ENCODE measurements at places on chromosomes 16 and 17.

- DNase-seq, result no peak
Observed at GRCh38 chr17:7842380-7843256, 8.6 kb downstream of the KDM6B start.

GRCh38 chr17:28125526-28126378 lies 83.3 kb downstream of the NLK start:
- DNase-seq, result no peak

- no peak for DNase-seq
Observed at GRCh38 chr17:39841134-39841683, 22.9 kb downstream of the IKZF3 start.

- no peak for DNase-seq
Observed at GRCh38 chr17:47810901-47811635, 10.5 kb downstream of the OSBPL7 start.

GRCh38 chr16:21117567-21117966 lies 33.1 kb downstream of the DNAH3 start:
- no peak for DNase-seq

GRCh38 chr16:14284930-14285512 lies 213.9 kb downstream of the MRTFB start:
- DNase-seq, result peak; percentile 29

GRCh38 chr17:18141210-18141803 lies 32.8 kb downstream of the MYO15A start:
- DNase-seq, result peak; percentile 28

- DNase-seq, result no peak
Observed at GRCh38 chr16:58125781-58126335, 3.3 kb downstream of the CFAP20 start.

GRCh38 chr17:79739148-79740062 lies 8.7 kb downstream of the ENPP7 start:
- DNase-seq, result no peak

GRCh38 chr17:38667099-38667786 lies 7.5 kb downstream of the EPOP start:
- peak; percentile 47 for DNase-seq

- no peak for DNase-seq
Observed at GRCh38 chr17:36885771-36886377, 51.4 kb upstream of the LHX1 start.

DNA sequence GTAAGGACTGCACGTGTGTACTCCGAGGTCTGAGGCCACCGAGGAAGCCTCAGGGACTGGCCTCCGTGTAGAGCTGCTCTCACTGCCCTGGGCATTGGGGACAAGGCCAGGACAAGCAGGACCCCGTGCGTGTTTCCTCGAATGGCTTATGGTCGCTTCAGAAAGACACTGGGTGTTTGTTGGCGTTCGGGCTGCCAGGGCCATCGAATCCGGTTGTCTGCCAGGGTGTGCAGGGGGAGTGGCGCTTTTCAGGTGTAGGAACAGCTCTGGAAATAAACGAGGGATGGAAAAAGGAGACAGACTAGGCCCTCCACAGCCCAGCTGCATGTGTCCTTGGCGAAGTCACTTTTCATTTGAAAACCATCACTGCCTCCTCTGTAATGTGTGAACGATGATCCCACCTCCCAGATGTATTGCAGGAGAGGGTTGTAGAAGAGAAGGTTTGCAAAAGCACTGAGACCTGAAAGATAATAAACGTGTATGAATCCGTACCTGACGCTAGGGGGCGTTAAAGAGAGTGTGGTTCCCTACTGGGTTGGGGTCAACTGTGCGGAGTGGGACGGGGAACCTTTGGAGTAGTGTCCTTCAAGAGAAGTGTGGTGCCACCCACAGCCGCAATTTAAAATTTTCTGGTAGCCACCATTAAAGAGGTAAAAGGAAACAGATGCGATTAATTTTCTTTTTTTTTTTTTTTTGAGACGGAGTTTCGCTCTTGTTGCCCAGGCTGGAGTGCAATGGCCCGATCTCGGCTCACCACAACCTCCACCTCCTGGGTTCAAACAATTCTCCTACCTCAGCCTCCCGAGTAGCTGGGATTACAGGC lies 2.1 kb upstream of the ZSCAN10 start:
- no peak for DNase-seq

DNA sequence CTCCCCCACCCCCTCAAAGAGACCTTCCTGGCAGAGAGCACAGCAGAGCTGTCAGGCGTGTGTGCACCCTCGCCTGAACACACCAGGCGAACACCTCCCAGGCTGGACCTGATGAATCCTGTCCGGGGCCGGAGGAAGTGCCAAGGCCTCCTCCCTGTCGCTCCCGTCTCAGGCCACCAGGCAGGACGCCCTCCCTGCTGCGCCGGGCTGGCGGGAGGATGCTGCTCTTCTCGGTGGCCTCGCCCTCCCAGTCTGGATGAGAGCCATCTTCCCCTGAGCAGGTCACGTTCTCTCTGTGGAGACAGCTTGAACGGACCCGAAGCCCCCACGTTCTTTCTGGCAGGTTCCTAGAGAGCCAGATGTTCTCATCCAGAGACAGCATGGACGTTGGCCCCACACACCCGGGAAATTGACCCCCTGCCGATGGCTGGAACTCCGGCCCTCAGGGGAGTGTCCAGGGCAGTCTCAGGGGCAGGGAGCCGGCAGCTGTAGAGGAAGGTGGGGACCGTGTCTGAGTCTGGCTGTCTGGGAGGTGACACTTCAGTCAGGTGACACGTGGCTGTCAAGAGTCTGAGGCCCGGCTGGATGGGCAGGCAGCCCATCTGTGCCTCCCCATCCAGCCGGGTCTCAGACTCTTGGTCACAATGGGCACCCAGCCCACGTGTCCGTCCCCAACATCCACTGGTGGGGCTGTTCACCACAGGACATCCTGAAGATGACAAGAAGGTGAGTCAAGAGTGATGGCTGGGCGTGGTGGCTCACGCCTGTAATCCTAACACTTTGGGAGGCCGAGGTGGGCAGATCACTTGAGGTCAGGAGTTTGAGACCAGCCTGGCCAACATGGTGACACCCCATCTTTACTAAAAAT lies 5.0 kb upstream of the TIMP2 start:
- DNase-seq, result no peak

DNA sequence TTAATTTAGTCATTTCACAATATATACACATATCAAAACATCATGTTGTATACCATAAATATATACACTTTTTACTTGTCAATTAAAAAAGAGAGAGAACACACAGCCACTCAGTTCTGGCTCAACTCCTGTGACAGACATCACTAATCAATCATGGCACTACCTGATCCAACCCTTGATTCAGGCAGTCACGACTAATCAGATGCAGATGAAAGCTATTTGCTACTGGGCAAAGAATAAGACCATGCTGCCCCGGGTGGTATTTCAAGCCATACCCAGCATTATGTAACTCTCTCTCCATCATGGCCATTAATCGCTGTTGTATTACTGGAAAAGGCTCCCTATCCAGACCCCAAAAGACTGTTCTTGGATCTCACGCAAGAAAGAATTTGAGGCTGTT lies 345.7 kb downstream of the HAPSTR1 start:
- no peak for DNase-seq

DNA sequence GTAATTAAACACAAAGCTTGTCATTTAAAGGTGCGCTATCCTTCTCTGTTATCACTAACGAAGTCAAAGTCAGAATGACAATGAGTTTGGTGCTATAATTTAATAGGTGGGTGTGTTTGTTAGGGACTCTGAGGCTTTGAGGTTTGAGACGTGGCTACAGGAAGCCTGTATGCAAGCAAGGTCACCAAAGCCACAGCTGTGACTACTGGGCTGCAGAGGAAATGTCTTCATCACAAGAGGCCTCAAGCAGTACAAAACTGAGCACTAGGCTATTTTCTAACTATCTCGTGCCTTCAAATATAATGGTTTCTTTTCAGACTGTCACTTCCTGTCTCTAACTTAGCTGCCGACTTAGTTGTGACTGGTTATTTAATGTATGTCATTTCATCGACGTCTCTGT lies 141.2 kb downstream of the AATF start:
- DNase-seq, result no peak

DNA sequence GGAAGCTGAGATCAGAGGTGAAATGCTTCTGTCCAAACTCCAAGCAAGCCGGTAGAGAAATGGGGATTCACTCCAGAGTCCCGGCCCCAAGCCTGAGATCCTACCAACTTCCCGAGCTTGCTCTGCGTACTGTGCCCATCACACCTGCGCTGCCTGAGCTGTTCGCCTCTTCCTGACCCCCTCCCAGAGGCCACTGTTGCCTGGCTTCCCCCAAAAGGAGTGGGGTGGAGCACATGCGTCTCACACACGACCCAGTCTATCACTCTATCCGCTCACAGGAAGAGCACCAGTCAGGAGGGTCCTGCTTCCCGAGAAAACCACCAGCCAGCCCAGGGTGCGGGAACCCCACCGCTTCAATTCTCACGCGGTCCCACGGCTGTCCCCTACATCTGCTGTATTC lies 13.5 kb upstream of the C16orf95 start:
- no peak for DNase-seq

GRCh38 chr17:36978810-36979564 lies 30.2 kb downstream of the AATF start:
- DNase-seq, result no peak

DNA sequence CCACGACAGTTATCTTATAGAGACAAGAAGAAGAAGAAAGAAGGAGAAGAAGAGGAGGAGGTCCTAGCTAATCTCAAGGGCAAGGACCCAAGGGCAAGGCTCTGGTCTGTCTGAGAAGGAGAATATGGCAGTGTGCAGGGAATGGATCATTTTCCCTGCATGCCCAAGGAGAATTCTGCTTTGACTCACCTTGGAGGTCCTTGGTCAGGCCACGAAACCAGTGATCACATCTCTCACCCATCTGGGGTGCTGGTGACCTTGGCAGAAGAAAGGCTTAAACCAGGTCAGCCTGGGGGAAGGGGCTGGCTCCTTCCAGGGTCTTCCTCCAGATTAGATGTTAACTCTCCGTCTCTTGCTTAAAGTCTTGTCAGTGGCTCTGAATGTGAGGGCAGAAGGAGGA lies 1.6 kb upstream of the FMNL1 start:
- DNase-seq, result no peak

- no peak for DNase-seq
Observed at GRCh38 chr16:88514070-88514469, 56.1 kb upstream of the ZC3H18 start.

GRCh38 chr17:30556374-30557332 lies 79.4 kb downstream of the GOSR1 start:
- no peak for DNase-seq

- no peak for DNase-seq
Observed at GRCh38 chr17:61728297-61728836, 135.0 kb downstream of the BRIP1 start.

GRCh38 chr16:69727916-69728270 lies 1.5 kb upstream of the NQO1 start:
- DNase-seq, result no peak

DNA sequence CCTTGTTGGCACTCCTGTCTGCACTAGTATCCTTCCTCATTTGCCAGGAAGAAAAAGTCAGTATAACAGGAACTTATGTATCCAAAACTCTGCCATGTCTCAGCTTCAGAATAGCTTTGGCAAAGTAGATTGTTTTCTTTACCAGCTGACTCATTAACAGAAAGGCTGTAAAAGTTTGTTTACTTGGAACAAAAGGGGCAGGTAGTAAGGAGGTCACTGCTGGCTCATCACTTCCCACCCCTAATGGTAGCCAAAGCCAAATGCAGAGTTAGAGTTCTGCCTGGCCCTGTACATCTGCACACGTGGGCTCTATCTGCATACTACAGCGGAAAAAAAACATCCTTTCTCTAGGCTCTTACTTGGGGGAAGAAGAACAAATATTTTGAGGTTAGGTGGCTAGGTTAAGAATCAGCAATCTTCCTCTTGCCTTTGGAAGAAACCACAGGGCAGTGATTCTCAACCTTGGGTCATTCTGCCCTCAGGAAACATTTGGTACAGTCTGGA lies 90.9 kb upstream of the BCAR1 start:
- DNase-seq, result peak; percentile 41

DNA sequence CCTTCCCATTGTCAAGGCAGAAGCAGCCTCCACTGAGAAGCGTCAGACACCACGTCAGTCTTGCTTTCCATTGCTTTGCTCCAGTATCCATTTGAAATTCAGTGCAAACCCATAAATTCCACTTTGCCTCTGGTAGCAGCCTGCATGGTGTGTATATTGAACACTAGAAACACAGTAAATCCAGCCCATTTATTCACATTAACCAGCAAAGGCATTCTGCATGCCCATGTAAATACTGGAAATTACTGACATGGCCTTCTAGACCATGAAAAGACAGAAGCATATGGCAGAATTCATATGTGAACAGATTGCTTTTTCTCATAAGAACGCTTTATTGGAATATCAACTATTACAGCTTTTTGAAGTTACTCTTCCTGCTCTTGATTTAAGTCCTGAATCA lies 595.0 kb downstream of the WWOX start:
- DNase-seq, result no peak

DNA sequence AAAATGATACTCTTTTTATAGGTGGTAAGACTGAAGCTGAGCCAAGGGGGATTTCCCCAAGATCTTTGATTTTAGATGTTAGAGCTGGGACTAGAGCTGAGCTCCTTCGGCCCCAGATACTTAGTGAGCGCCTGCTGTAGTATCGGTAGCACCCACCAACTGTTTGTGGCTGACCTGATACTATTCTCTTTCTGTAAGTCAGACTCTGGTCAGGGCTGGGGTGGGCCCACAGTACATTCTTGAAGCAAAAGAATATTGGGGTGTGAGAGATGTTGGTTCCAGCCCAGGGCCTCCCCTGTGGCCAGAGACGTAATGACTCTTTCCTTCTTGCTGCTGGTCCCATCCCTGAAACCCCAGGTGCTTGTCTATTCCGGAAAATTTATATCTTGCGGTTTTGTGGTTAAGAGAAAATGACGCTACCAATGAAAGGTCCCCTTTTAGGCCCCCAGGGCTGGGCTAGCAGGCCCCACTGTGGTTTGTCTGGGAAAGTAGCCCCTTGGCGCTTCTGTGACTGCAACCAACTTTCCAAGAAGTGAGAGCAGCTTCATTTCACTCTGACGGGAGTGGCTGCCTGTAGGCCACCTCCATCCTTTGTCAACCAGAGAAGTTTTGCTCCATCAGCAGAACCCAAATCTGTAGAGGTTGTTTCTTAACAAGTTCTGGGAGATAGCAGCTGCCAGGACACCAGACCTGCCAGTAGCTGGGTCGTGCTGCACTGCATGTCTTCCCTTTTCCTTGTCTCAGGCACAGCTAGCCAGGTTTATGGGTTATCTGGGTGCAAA lies 86.4 kb upstream of the LGALS9 start:
- peak; percentile 91 for DNase-seq

- DNase-seq, result peak; percentile 44
Observed at GRCh38 chr16:361872-362701, 8.3 kb downstream of the MRPL28 start.
